Stomach (tissue), 19 donors: ENCODE measurements at places on chromosomes 7 and 10. TPM values are rescaled to one million over a fixed set of nuclear protein-coding genes. Genes with fewer than 3 reads are reported as not detected.

DNA sequence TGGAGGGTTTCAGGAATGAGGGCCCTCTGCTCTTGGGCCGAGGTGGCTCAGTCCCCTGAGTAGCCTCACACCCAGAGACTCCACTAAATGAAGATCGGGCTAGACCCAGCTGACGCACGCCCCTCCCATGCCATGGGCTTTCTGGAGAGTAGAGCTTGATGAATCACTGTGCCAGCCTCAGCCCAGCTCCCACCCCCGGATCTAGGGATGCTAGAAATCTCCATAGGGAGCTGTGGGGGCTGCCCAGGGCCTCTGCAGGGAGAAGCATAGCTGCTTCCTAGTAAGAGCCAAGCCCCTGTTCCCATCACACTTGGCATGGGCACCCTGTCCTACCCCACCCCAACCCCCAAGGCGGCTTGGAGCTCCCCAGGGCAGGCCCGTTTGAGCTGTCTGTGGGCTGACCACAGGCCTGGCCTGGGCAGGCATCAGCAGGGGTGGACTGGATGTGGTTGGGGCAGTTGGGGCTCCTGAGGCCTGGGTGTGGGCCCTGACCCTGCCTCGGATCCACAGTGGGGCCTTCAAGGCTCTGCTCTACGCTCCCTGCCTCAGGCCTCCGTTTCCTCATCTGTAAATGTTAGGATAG is 121.2 kb downstream of the ZMIZ1 start:
- DNase-seq = no peak

DNA sequence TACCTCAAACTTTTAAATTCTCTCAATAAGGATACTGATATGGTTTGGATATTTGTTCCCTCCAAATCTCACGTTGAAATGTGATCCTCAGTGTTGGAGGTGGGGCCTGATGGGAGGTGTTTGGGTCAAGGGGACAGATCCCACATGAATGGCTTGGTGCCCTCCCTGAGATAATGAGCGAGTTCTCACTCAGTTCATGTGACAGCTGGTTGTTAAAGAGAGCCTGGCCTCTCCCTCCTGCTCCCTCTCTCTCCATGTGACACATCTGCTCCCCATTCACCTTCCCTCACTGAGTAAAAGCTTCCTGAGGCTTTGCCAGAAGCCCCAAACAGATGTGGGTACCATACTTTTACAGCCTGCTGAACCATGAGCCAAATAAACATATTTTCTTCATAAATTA is 19.2 kb downstream of the ABCB4 start:
- no peak for DNase-seq

Gene PRKCQ
- not detected for total RNA-seq

Gene VSTM4
- 3.8 TPM for total RNA-seq
